AG04450 (cell line): ENCODE measurements at places on chromosomes 16 and 17.

- no peak for DNase-seq
Observed at GRCh38 chr17:75981019-75981615, 2.1 kb downstream of the TEN1 start.

DNA sequence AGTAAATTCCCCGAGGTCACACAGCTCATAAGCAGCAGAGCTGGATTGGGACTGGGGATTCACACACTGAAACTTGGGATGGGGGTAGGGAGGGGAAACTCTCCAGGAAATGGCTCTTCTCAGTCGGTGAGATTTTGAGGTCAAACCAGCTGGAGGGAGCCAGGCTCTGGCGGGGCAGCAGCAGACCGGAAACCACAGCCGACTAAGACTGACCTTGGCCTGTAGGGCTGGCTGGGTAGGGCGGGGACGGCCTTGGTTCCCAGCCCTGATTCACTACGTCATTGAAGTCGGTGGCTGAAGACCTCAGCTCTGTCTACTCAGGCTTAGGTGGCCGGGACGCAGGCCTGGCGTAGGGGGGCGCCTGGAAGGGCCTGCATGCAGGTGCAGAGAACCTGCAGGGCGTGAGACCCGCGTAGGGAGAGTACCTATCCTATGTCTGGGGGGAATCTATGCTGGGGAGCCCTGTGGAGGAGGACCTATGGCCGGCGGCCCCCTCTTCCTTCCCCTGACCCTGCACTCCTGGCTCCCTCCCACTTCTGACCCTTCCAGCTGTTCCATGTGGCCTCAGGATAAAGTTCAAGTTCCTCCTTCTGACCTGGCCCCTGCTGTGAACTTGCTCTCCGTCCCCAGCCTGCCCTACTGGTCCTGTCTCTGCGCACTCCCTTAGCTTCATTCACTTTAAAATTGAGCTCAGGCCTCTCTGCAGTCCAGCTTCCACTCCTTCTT, 11.9 kb upstream of the SLC4A1 start:
- peak; percentile 27 for DNase-seq

- DNase-seq: no peak
Observed at GRCh38 chr17:73268582-73269328, 7.1 kb upstream of the CPSF4L start.

DNA sequence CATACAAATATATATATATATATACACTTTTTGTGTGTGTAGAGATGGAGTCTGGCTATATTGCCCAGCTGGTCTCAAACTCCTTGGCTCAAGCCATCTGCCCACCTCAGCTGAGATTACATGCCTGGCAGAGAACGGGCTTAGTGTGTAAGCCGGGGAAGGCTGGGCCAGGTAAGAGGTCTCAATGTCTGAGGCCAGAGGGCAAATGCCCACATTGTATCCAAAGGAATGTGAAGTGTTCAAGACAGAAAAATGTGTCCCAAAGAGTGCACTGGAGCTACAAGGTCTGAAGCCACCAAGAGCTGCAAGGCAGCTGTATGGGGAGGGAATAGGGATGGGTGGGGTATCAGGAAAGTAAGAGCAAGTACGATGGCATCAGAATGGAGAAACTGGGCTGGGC, 8.8 kb downstream of the CD2BP2 start:
- no peak for DNase-seq

- DNase-seq: no peak
Observed at GRCh38 chr17:70187383-70187782, 18.1 kb downstream of the KCNJ2 start.

- DNase-seq: no peak
Observed at GRCh38 chr17:2108170-2108569, 53.3 kb downstream of the HIC1 start.

GRCh38 chr17:74502861-74503260, 28.4 kb downstream of the CD300LB start:
- no peak for DNase-seq

DNA sequence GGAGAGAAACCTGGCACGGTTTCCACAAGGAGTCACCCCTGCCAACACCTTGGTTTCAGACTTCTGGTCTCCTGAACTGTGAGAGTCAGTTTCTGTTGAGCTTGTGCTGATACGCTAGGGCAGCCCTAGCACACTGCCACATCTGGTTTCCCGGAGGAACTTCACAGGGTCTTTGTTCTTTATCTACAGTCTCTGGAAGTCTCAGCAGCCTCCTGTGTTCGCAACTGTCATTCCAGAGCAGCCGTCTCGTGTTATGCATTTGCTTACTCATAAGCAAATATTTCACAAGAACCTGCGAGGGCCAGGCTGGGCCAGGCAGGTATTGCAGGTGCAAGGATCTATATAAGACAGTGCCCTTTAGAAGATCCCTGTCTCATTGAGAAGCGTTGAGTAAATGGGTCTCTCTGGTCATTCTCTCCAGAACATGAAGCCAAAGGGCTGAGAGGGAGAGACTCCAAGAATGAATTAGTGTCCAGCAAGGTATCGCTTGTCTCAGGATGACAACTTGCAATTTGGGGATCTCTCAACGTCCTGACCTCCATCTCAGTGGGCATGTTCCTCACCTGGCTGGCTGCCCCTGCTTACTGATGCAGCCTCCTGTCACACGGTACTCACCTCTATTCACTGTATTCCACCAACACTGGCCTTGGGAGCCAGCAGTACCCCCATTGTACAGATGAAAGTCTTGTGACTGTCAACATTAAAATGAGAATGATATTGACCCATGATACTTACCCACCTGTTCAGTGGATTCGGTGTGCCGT, 141.2 kb downstream of the WWOX start:
- no peak for DNase-seq

GRCh38 chr17:78069695-78070094, 58.9 kb downstream of the TMC6 start:
- no peak for DNase-seq

- DNase-seq: no peak
Observed at GRCh38 chr17:45118691-45119090, 13.6 kb downstream of the PLCD3 start.

GRCh38 chr16:11913425-11914079, 2.2 kb downstream of the GSPT1 start:
- no peak for DNase-seq

DNA sequence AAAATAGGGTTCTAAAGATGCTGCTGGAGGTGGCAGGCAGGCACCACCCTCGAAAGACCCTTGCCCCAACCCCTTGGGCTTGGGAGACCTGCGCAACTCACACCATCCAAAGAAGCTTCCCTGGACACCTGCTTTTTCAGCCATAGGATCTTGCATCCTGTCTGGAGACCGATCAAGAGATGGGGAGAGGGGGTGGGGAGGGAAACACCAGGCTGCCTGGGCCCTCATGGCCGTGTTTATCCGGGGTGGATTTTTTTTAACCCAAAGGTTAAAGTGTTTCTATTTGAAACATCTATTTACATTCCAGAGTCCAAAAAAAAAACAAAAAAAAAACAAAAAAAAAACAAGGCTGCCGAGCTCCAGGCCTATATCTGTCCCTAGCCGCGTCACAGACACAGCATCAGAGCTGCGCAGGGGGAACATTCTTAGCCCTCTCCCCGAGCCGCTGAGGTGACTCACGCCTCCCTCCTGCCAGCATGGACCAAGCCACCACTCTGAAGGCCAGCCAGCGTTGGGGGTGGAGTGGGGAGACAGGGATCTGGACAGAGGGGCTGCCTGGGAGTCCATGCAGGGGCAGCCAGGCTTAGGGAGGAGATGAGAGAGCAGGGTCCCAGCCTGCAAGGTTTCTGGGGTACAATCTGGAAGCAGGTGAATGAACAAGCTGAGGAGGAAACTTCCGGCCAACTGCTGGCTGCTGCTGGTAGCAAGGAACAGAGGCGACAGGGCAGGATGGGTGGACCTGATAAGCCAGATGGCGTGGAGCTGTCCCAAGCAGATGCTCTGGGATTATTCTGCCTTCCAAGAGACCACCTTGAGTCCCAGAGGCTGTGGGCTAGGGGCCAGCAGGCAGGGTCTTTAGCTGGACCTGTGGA, 14.8 kb downstream of the HDAC5 start:
- DNase-seq: peak; percentile 91

- no peak for DNase-seq
Observed at GRCh38 chr17:27381007-27381501, 75.2 kb upstream of the KSR1 start.
